ENCODE measurements at places on chromosomes 7 and 10.

GRCh38 chr10:13349463-13350274 lies 1.6 kb upstream of the SEPHS1 start:
- no peak for DNase-seq

- no peak for DNase-seq
Measured at GRCh38 chr7:142874837-142875236, 10.7 kb downstream of the TRPV6 start.

- DNase-seq: no peak
Measured at GRCh38 chr10:96276831-96277230, 5.5 kb upstream of the BLNK start.

DNA sequence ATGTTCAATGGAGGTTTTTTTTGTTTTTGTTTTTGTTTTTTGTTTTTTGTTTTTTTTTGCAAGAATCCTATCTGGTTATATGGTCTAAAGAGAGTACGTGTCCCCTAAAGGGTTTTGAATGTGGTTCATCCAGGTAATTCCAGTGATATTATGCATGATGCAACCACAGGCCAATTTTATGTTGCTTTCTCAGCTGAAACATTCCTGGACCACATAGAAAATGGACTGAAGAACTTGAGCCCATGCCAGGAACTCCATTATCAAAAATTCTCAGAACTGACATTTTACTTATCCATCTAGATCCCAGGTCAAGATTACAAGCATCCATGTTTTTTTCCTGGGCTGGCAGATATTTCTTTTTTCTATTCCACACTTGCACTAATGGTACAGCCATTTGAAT lies 11.5 kb upstream of the MINDY3 start:
- no peak for DNase-seq

DNA sequence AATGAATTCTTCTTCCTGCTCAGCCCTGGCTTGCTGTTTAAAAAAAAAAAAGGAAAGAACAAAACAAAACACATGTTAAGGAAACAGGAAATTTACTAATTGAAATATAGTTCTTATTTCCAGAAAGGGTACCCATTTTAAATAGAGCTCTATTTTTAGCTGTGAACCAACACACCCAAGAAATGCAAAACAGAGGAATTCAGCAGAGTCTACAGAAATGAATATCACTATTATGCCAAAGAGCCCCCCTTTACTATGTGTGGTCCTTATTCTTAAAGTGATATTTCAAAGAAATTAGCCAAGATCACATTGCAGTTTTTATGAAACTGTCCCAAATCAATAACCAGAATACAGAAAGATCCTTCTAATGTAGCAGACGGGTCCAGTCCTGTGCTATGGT lies 53.7 kb downstream of the CCDC6 start:
- no peak for DNase-seq

Measured in COR-L47 (cell line).